Testis (tissue), 5 donors: ENCODE measurements at places on chromosomes 7 and 10. TPM values are rescaled to one million over a fixed set of nuclear protein-coding genes. Genes with fewer than 3 reads are reported as not detected.

Gene TRRAP
- polyA plus RNA-seq = 45.6 TPM

Gene VSTM2A
- 1.6 TPM for polyA plus RNA-seq

Gene RBM33
- 27.3 TPM for polyA plus RNA-seq

Gene CYP26A1
- 0.57 TPM for polyA plus RNA-seq

Gene CSGALNACT2
- 13.9 TPM for polyA plus RNA-seq

Gene SFRP5
- polyA plus RNA-seq = 1.2 TPM

Gene ADAM22
- polyA plus RNA-seq = 2.9 TPM
